Endodermal cell (in vitro differentiated cells): ENCODE measurements at places on chromosomes 11 and 22.
A peak's percentile ranks its signal among the peaks of the same experiment; 100 is the strongest.

DNA sequence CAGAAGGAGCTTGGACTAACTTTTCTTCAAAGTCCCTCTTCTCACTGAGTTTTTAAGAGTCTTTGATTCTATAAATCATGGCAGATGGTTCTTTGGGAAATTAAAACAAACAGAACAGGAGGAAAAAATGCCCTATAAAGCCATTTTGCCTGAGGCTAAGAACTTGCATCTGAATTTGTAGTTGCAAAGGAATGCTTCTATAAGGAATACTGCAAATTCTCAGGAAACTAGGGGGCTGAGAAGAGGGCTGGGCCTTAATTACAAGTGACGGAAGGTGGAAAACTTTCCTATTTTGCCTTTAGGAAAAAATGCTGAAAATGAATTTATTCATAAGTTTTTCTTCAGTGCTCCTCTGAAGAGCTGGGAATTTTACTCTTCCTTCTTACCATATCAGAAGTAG is 90.0 kb upstream of the NARS2 start:
- no peak for DNase-seq

DNA sequence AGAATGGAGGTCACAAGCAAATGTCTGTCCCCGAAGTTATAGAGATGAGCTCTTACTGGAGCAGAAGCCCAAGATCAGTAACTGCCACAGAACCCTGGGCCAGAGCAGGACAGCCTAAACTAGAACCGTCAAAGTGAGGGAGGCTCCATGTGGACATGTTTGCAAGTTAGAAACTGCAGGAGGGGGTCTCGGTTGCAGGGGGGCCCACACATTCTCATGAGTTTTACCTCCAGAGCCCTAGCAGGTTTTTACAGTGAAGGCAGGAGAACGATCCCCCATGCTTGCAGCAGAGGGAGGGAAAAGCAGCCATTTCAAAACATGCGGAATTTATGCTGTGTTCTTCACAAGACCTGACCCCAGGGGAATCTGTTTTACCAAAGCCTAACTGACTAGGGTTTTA is 133.5 kb upstream of the B3GAT1 start:
- DNase-seq, result no peak

- DNase-seq, result peak; percentile 8
These were observed 12.3 kb downstream of the IFT27 start for GRCh38 chr22:36763576-36763975.

- no peak for DNase-seq
These were observed 8.5 kb downstream of the NTM start for GRCh38 chr11:131378931-131379330.

GRCh38 chr11:44308923-44309477 is 939 bp downstream of the ALX4 start:
- no peak for DNase-seq

GRCh38 chr11:6655790-6656583 is at the start of gene DCHS1:
Gene DCHS1, minus strand, starts transcription at chr11:6655809. Its CDS starts 14,196 bp downstream, at chr11:6641613.
- DNase-seq, result peak; percentile 77

DNA sequence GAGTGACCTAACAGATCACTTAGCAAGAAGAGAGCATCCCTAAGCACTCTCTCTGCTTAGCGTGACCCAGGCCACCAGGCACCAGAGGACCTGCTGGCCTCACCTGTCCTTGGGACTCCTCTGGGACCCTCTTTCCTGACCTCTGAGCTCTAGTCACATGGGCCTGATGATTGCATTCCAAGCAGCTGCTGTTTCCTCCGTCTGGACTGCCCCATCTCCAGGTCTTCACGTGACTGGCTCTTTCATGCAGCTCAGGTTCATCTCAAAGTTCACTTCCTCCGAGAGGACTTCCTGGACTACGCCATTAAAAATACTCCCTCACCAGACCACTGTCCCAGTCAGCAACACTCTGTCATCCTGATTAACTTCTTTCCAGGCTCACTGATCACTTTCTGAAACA is 2.9 kb downstream of the MMP20 start:
- no peak for DNase-seq

DNA sequence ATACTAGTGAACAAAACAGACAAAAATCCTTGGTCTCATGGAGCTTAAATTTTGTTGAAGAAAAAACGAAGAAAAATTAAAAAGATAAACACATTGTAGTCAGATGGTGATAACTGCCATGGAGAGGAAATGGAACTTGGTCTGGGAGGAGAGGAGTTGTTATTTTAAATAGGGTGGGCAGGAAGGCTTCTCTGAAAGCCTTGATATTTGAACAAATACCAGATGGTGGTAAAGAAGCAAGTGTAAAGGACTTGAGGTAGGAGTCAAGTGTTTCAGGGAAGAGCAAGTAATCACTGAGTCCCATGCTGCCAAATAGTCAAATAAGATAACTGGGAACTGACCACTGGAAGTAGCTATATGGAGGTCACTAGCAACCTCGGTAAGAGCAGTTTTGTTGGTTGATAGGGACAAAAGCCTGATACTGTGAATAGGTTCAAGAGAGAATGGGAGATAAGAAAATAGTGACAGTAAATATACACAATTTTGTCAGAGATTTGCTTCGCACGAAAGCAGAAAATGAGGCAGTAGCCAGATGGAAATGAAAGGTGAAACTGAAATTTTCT is 55.1 kb downstream of the SESN3 start:
- DNase-seq, result no peak

DNA sequence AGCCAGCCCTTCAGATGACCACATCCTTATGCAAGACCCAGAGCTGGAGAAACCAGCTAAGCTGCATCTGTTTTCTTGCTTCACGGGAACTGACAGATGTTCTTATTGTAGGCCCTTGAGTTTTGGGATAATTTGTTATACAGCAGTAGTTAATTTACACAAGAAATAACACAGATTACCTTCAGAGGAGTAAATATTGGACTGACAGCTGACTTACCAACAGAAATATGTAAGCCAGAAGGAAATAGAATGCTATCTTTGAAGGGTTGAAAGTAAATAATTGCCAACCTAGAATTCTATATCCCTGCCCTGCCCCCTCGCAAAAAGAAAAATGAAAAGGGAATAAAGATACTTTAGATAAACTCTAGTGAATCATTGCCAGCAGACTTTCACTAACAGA is 124.1 kb downstream of the WNT7B start:
- DNase-seq, result no peak

DNA sequence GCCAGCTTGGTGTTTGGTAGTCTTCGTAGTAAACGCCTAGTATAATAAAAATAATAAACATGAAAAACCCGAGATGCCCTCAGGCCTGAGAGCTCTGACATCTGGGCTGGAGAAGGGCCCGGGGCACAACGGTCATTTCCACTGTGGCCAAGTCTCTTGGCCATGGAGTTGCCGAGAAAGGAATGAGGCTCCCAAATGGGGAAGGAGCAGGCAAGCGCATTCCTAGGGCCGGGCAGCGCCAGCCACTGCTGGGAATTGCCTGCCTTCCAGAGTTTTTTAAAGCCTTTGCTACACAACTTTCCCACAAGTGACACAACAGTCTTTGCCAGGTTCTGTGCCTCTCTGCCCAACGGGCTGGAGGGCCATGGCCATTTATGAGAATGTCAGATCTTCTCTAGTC is 103.4 kb downstream of the NAV2 start:
- peak; percentile 67 for DNase-seq

GRCh38 chr11:129436573-129436972 is 60.9 kb downstream of the BARX2 start:
- no peak for DNase-seq

GRCh38 chr22:22702237-22703202 is 58.1 kb downstream of the GGTLC2 start:
- DNase-seq, result peak; percentile 79

DNA sequence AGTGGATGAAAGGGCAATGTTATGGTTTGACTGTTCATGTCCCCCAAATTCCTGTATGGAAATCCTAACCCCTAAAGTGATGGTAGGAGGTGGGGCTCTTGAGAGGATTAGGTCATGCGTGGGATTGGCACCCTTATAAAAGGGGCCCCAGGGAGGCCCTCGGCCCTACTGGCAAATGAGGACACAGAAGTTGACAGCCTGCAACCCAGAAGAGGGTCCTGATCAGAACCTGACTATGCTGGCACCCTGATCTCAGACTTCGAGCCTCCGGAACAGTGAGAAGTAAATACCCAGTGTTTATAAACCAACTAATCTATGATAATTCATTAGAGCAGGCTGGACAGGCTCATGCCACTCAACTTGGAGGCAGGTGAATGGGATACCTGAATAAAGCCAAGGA is 8.7 kb downstream of the IFITM10 start:
- DNase-seq, result no peak

DNA sequence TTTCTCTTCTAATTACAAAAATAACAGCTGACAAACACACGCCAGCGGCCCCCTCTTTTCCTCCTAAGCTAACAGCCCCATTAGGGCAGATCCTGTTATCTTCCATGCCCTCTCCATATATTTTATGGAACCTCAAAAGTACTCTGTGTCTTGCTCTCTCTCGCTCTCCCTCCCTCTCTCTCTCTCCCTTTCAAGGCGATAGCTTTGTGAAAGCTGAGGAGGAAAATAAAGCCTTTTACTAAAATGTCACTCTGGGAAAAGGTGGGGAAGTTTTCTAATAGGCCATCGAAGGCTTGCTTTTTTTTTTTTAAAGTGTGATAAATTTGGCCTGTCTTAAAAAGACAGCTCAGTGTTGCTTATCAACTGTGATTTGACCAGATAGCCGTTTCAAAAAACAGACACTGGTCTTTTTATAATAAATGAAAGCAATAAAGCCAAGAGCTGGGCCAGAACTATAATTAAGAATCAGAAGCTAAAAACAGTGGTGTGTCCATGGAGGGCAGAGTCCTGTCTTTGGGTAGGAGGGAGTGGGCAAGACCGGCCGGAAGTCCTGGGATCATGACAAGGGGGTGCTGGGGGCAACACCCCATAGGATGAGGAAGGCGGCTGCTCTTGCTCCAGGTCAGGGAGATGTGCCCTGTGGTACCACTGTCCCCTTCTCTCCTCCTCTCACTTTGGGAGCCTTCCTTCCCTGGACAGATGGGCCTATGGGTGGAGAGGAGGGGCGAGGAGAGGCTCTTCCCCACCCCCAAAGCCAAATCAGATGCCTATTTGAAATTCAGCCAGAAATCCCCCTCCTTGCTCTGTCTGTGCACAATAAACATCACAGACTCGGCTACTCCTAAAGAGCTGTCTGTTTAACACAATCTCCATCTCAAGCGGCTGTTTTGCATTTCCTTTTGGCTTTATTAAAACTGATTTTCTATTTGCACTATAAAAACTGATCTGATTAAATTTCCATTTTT is 267.2 kb downstream of the BUD13 start:
- peak; percentile 28 for DNase-seq

- no peak for DNase-seq
These were observed 28.2 kb upstream of the SLC22A12 start for GRCh38 chr11:64562723-64563351.

DNA sequence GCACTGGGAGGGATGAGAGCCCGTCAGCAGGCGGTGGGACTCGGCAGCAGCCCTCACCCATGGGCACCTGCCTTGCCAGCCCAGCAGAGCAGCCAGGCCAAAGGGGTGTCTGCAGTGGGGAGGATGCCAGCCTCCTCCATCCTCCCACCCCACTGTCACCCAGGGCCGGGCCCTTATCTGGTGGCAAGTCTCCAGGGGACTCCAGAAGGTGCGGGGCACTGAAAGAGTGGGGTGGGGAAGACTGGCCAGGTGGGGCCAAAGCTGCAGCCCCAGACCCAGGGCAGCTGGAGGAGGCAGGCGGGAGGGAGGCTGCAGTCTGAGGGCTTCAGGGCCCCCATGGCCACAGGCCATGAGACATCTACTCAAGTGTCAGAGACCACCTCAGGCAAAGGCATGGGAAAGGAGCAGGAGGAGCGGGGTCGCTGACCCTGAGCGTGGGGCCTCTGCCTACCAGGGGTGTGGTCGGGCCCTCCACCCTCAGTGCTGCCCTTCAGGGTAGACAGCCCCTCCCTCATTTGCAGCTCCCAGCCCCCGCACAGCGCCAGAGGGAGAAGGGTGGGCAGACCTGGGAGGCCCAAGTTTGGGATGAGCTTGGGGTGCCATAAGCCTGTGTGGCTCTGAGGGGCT is 3.5 kb downstream of the DGCR6L start:
- DNase-seq, result peak; percentile 33

- DNase-seq, result no peak
These were observed 557.2 kb upstream of the ISX start for GRCh38 chr22:34508797-34509196.

- peak; percentile 57 for DNase-seq
These were observed 38.1 kb downstream of the NUP50 start for GRCh38 chr22:45201678-45202332.

- no peak for DNase-seq
These were observed 72.9 kb downstream of the PISD start for GRCh38 chr22:31588970-31589675.

GRCh38 chr11:34223021-34223813 is 117.8 kb downstream of the NAT10 start:
- no peak for DNase-seq

GRCh38 chr22:29813563-29813962 is 24.5 kb downstream of the ASCC2 start:
- peak; percentile 56 for DNase-seq

- DNase-seq, result peak; percentile 65
These were observed 758 bp downstream of the GALNT18 start for GRCh38 chr11:11620921-11621572.

GRCh38 chr11:61899146-61899841 is 7.9 kb upstream of the FADS3 start:
- DNase-seq, result peak; percentile 99

DNA sequence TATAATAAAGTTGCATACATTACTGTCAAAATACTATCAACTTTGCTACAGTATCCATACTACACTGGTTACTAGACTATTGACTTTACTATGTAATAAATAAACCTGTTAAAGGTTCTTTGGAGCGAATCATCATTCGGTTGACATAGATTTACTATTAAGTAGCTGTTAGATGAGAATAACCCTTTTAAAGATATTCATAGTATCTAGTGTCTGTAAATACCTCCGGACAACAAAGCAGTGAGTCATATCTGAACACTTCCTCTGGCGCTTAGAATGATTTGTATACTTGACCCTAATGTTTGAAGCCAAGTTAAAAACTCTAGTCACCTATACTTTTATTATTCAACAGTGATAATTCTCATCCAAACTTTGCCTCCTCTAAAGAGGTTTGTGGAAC is 84.7 kb downstream of the MSANTD4 start:
- DNase-seq, result no peak

DNA sequence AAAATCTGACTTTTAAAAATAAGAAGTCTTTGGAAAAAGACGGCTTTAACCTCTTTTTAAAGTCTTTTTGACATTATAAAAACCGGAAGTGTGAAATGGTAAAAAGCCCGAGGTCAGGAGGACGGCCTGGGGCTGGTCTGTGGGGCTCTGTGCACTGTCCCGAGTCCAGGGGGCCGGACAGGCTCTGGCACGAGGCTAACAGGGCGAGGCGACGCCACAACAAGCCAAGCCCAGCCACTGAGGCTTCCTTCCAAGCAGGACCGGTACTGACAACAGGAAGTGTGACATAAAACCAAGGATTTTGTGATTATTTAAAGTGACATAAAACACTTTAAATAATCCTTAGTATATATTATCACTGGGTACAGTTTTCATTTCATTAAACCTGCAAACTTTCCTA is 39.2 kb downstream of the BRD1 start:
- DNase-seq, result no peak

- DNase-seq, result no peak
These were observed 330 bp upstream of the POLD3 start for GRCh38 chr11:74592063-74592440.
